ENCODE measurements at places on chromosomes 5 and 9.

- no peak for DNase-seq
These were observed 20.6 kb downstream of the FAM240B start for GRCh38 chr9:38699337-38699736.

DNA sequence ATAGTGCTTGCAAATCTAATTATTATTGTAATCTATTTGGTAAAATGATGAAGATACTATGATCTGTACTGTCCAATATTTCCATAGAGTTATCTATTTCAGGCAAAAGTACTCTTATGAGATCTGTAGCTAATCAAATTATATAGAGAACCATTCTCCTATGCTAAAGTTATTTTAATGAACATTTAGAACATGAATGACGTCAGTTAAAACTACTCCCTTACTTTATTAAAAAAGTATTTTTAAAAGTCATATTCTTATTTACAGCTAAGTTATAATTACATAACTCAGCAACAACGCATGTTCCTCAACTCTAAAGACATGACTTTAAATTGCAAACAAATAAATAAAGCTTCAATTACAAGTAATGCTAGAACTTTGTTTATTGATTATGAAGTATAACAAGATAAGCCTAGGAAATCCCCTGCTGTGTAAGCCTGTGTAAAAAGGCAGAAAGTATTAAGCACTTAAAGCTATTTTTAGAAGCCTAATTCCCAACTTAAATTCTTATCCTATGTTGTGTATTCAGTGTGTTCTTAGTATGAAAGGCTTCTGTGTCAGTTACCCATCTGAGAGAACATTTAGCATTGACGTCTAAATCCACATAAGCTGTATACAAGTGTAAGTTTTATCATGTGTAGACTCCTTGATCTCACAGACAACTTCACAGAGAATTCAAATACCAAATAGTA lies 285.7 kb downstream of the HCN1 start:
- no peak for DNase-seq

GRCh38 chr5:137446151-137446550 lies 53.0 kb downstream of the SPOCK1 start:
- DNase-seq, result no peak

DNA sequence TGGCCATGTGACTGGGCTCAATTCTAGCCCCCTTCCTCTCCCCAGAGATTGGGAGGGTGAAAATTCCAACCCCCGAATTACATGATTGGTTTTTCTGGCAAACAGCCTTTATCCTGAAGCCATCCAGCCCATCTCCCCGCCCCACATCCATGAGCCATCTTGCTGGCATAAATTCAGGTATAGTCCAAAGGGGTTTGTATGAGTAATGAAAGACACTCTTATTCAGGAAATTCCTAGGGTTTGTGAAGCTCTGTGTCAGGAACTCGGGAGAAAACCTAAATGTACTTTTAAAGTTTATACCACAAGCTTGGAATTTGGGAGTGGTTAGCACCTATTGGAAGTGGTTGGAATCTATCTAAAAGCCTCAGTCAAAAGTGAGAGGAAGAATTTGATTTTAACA lies 80.6 kb upstream of the SIMC1 start:
- no peak for DNase-seq

GRCh38 chr9:112063151-112063550 lies 111.9 kb downstream of the SUSD1 start:
- DNase-seq, result no peak

DNA sequence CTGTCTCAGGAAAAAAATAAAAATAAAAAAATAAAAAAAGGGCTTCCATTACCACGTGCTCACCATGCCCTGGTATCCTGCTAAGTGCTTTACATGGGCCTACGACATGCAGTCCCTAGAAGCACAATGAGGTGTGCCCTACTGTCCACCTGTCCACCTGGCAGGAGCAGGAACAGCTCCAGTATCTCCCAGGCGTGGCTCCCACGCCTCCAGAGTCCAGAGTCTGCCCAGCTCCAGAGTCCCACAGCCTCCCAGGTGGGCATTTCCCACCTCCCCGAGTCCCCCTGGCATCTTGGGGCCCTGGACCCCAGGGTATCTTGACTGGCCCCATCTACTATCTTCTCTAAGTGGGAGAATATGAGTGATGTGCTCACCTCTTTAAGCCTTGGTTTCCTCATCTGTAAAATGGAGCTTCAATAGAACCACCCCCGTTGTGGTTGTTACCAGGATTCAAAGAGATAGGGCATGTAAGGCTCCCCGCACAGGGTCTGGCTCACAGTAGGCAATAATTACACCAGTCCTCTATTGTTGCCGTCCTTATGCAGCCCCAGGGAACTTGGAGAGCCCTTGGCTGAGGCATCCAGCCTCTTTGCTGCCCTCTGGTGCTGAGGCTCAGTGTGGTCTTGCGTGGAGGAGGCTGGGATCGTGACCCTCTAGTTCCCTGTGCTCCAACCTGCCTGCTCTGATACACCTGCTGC lies 8.9 kb downstream of the CXCL14 start:
- no peak for DNase-seq
